ENCODE measurements at places on chromosomes 2 and 18.
A peak's percentile ranks its signal among the peaks of the same experiment; 100 is the strongest.

DNA sequence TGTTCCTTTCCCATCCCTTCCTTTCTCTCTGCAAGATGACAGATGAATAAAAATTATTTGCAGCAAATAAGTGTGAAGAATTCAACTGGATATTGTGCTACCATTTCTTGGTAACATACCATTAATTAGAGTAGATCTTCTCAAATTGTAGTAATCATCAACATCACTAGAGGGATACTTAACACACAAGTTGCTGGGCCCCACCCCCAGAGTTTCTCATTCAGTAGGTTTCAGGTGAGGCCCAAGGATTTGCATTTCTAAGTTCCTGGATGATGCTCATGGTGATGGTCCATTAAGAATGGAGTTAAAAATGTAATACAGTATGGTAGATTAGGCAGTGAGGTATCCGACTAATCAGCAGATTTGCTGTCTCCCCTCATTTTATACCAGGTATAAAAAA is 594.0 kb downstream of the ERBB4 start:
- no peak for DNase-seq

GRCh38 chr2:149023091-149023490 is 15.4 kb upstream of the LYPD6B start:
- DNase-seq, result no peak

DNA sequence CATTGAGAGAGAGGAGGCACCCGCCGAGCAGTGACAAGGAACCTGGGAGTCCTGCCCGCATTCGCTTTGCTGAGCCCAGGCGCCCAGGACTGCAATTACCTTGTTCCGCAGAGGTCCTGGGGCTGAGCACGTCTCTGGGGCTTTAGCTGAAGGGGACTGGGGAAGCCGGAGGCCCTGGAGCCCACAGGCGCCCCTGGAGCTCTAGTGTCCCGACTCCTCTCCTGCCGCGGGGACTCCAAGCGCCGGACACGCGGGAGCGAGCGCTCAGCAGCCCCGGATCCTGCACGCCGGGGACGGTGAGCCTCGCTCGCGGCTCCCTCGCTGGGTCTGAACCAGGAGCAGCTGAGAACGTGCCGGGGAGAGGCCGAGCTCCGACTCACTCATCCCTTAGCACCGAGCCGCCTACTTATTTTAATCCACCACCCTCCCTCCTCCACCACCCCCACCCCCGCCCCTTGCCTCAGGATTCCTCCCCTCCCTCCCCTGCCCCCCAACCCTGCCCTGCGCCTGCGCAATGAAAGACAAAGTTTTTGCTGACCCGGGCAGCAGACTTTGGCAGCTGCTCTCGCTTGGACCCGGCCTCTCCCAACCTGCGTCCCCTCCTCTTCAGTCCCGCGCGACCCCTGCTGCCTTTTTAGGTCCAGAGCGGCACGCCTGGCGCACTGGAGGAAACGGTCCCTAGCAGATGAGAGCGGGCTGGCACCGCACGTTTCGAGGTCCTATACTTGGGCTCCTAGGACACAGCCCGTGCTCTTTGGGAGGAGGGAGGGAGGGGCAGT is at the start of gene OSR1:
Gene OSR1 (minus strand): TSS at position 382 of the 779 bp plus-strand sequence. CDS start 4,818 bp downstream, outside the sequence.
- peak; percentile 47 for DNase-seq

GRCh38 chr2:181911830-181912229 is 20.3 kb downstream of the ITPRID2 start:
- DNase-seq, result no peak

DNA sequence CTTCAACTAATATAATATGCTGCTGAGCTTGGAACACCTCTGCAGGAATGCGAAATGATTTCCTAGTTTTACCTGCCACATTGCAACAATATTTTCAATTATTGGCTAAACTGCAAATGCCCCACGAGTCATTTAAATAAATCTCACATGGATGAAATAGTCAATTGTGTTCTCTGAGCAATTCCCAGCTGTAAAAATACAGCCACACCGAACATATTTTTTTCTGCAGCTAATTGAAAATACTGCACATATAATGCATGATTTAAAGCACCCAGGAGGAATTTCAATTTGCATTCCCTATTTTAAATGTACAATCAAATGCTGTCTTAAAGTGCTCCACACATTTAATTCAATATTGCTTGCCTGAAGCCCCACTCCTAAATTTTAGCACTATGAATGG is 18.6 kb downstream of the SERPINE2 start:
- no peak for DNase-seq

Measured in B cell (primary cell).